ENCODE measurements at places on chromosomes 3 and 15.

DNA sequence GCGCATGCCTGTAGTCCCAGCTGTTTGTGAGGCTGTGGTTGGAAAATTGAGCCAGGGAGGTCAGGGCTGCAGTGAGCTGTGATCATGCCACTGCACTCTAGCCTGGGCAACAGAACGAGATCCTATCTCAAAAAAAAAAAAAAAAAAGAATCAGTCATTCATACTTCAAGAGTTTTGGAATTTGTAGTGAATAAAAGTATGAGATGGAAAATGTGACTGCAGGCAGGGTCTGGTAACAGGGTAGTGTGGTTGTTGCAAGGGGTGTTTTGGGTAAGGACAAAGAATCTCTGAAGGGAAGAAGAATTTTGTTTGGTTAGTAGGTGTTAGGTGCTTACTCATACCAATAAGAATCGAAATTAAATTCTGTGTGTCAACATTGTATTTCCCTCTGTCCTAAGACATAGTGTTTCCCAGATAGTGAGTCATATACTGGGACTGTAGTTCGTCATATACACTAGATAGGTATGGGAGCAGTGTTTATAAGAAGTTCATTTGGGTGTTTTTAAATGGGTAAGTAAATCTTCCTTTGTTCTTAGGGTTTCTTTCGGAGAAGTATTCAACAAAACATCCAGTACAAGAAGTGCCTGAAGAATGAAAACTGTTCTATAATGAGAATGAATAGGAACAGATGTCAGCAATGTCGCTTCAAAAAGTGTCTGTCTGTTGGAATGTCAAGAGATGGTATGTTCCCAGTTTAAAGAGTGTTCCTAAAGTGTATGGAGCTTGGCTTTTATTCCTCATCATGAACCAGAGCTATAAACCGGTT is 14.2 kb downstream of the NR1D2 start:
- no peak for DNase-seq

DNA sequence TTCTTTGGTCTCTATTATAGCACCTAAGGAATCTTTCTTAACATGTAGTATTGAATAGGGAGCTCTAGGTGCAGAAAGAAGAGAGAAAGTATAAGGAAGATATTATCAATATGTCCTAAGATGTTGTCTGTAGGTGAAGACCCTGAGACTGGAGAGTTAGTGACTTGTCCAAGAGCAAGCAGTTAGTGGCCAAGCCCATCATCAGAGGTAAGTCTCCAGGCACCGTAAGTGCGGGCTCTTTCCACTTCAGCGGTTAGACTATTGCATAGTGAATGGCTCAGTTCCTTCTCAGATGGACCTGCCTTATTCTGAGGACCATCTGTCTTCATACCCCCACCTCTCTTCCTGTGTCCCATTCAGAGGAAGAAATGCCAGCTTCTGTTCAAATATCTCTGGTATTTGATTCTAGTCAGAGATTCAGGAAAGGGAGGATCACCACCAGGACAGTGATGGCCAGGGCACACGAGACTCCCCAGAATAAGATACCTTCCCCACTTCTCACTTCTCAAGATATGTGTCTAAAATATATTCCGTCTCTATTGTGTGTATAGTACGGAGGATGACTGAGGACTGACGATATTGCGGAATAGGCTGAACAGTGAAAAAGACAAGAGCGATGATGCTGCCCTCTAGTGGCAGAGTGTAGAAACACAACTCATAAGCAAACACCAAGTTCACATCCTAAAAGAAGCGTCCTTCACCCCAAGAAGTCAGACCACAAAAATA is 19.1 kb upstream of the ADGRG7 start:
- peak; percentile 40 for DNase-seq

GRCh38 chr3:9253327-9253726 is 3.9 kb upstream of the SRGAP3 start:
- DNase-seq, result no peak

DNA sequence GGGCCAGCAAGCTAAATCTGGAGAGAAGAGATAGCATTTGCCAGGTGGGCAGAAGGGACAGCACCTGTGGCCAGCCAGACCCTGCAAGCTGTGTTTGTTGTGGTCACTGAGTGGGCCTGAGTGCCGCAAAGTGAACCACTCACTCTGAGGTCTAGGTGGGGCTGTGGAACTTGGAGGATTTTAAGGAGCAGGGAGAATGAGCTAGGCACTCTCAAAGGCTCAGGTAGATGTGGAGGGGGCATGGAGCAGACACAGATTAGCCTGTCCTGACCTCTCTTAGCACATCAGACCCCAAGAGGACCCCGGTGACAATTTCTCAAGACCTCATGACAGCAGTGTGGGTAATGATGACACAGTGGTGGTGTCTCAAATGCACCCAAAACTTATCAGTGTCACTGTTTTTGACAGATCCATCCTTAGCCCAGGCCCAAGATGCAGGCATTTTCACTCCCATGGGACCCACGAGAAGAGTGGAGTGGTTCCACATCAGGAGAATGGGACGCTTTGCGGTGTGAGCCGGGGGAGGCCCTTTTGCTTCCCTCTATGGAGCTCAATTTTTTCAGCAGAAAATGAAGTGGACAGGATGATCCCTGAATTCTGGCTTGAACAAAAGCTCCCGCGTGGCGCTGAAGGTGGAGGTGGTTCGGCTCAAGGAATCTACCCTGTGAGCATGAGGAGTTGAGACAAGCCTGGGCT is 43.8 kb upstream of the TLE3 start:
- no peak for DNase-seq

DNA sequence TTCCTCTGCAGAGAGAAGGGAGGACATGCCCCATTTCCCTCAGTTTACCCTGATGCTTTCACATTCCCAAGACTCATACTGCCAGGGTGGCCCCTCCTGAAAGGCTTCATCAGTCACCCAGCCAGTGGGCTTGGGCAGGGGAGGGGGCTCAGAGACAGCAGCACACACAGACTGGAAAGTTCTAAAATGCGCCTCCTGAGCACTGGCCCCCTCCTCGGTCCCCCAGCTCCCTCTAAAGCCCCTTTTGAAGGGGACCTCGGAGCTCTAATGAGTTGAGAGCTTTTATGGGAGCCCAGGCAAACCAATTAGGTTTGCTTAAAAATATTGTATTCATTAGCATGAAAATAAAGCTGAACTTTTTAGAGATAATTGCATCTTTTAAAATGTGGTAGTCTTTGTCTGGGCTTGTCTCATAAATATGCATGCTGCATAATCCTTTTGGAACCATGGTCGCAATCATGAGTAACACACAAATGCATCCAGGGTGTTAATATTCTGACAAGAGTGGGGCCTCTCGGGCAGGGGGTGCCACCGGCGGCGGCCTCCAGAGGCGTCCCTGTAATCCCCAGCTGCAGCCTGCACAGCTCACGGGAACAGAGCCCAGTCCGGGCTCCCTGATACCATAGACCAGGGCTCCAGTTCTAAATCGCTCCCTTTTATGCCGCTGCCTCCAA is 78.5 kb downstream of the RPLP1 start:
- DNase-seq, result no peak

- DNase-seq, result peak; percentile 16
These were observed 145.7 kb upstream of the PLAAT1 start for GRCh38 chr3:193095366-193095765.

DNA sequence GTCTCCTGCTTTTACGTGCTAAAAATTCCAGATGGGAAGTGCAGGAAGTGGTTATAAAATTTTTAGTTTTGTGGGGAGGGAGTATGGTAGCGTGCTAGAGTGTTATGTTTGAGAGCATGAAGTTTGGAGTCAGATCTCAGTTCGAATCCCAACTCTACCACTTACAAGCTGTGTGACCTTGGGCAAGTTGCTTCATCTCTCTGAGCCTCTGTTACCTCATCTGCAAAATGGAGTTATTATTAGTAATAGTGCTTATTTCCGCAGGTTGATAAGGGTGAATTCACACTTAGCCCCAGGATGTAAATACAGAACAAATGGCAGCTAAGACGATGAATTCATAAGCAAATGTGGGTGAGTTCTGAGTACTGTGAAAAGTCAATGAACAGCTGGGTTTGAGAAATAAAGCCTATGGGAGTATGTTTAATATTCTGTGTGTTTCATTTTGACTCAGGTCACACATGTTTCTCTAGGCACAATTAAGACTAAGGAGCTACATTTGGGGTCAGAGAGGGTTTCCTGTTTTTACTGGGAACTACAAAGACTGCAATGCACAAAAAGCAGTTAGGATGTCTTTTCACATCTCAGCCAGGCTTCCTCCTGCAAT is 73.1 kb upstream of the FEZF2 start:
- no peak for DNase-seq

DNA sequence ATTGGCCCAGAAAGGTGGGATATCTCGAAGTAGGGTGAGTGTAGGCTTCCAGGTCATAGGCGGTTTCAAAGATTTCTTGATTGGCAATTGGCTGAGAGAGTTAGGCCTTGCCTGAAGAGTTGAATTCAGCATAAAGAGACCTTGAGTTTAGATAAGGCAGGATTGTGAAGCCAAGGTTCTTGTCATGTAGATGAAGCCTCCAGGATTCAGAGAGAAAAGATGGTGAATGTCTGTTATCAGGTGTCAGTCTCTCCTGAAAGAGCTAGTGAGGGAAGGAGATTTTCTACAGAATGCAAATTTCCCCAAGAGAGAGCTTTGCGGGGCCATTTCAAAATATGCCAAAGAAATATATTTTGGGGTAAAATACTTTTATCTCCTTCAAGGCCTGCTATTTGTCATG is 217.0 kb upstream of the TLE3 start:
- DNase-seq, result no peak

DNA sequence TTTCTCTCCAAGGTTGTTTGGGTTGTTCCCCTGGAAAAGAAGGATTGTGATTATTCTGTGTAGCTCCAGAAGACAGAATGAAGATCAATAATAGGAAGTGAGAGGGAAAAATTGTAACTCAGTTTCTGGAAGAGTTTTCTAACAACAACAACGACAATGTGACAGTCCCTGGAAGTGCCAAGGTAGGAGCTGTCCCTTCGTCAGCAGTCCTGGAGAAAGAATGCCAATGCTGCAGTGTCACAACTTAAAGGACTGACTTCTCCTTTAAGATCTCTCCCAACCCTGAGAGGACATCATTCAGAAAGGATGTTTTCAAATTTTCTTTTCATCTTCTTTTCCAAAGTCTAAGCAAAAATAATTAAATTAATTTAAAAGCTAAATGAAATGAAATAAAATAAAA is 136.4 kb upstream of the GAP43 start:
- no peak for DNase-seq

DNA sequence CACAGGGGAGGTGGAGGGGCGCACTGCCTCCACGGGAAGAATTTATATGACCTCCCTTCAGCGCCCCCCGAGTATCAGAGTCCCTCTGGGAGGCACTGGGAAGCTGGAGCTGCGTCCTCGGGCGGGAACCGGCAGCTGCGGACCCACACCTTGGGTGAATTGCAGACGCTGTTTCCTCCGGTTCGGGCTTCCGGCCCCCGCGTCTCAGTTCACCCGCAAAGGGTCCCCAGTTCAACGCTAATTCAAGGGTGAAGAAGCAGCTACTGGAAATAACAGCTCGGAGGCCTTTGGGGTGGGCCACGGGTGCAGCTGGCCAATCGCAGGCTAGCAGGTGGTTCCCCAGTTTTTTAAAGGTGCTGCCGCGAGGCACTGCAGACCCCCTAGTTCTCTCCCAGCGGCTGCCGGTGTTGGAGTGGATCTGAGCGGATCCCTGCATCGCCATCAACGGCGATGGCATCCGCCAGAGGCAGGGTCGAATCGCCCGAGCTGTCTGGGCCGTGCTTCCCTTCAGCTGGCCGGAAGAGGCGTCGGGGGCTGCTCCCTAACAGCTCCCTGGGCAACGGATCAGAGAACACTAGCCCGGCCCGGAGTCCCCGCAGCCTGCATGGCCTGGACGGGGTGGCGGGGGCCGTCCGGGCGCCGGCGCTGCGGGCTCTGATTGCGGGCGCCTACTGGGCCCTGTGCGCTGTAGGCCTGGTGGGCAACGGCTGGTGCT is 19.4 kb upstream of the ADAMTS7 start:
- DNase-seq, result no peak

DNA sequence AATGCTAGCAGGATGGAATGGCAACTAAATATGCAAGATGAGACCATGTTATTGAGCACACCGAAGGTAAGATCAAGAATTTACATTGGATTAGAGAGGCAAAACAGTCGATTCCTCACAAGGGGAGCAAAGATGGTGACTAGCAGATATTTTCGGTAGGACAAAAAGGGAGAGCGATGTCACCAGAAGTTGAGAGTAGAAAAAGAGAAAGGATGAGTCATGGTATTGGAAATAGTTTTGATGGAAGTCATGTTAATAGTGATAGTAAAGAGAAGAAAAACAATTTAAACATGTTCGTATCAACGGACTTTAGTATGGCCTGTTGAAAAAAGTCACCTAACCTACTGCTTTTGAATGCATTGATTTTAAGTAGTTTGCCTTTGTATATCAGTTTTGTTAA is 55.0 kb downstream of the UBE2E2 start:
- no peak for DNase-seq

DNA sequence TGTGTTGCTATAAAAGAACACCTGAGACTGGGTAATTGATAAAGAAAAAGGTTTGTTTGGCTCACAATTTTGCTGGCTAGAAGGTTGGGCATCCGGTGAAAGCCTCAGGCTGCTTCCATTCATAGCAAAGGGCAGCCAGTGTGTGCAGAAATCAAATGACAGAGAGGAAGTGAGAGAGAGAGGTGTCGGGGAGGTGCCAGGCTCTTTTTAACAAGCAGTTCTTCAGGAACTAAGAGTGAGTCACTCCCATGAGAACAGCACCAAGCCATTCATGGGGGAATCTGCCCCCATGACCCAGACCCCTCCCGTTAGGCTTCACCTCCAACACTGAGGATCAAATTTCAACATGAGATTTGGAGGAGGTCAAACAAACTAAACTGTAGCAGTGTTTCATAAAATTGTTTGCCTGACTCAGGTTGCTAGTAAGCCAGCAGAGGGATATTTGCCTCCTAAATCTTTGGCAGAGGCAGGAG is 4.5 kb upstream of the PARP15 start:
- DNase-seq, result no peak

- DNase-seq, result no peak
These were observed 367.4 kb downstream of the IL20RB start for GRCh38 chr3:137325170-137325569.

DNA sequence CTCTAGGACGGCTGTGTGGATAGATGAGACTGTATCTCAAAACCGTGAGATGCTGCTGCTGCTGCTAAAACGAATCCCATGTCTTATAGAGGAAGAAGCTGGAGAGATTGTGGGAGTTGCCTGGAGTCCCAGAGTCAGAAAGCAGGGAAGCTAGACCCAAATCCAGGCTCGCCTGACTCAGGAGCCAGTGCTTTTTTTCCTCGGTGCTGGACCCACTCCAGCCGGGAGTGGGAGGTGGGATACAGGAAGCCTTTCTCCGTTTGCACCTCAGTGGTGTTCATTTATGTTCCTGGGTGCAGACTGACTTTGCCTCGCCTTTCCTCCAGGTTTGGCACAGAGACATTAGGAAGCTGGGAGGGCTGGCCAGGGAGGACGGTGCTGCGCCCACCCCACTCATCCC is 150.9 kb upstream of the LINGO1 start:
- no peak for DNase-seq

DNA sequence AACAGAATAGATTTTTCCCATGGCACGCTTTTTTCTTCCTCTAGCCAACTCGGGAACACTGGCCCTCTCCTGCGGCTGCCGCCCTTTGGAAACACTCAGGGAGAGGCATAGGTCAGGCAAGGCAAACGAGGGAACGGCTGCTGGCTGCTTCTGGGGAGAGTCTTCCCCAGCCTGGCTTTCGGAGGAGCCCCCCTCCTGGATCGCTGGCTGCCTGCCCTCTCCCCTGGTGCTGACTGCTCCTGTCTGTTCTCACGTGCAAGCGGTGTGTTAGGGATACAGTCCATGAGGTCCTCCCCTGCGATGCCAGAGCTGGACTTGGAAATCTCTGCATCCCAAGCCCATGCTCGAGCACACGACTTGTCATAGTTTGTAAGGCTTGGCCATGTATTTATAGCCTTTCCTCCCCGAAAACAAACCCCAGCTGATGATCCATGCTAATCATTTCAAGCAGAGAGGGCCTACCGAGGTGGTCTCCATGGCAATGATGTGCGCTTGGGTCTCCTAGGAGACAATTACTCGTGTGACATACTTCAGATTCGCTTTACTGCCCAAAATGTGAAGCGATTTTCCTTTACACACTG is 315.6 kb upstream of the ATP10A start:
- DNase-seq, result no peak
